T-helper 9 cell (primary cell): ENCODE measurements at places on chromosomes 11 and 22.

DNA sequence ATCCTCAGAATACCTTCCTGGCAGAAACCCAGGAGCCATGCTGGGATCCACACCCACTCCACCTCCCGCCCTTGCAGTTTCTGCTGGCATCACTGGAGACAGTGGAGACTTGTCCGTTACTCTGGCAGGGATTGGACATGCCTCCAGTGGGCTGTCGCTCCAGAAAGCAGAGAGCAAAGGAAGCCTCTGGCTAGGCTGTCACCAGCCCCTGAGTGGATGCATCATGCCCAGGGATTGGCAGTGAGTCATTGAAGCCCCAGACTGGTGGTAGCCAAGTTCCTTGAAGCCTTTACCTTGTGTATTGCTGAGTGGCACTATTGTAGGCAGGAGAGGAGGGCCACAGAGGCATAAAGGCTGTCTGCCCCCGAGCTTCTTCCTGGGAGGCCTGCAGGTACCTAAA, 34.8 kb upstream of the E2F8 start:
- DNase-seq: no peak

- no peak for DNase-seq
Measured at GRCh38 chr11:65911682-65912568, 6.9 kb downstream of the C11orf68 start.

GRCh38 chr11:15937601-15938120, 418.7 kb downstream of the SOX6 start:
- no peak for DNase-seq

- DNase-seq: no peak
Measured at GRCh38 chr22:48588878-48589450, 1238.7 kb downstream of the BRD1 start.

- DNase-seq: no peak
Measured at GRCh38 chr11:115153731-115154354, 350.4 kb downstream of the CADM1 start.

- no peak for DNase-seq
Measured at GRCh38 chr11:96197103-96197502, 145.9 kb downstream of the MAML2 start.

- DNase-seq: no peak
Measured at GRCh38 chr11:33899400-33900037, 7.6 kb upstream of the LMO2 start.

DNA sequence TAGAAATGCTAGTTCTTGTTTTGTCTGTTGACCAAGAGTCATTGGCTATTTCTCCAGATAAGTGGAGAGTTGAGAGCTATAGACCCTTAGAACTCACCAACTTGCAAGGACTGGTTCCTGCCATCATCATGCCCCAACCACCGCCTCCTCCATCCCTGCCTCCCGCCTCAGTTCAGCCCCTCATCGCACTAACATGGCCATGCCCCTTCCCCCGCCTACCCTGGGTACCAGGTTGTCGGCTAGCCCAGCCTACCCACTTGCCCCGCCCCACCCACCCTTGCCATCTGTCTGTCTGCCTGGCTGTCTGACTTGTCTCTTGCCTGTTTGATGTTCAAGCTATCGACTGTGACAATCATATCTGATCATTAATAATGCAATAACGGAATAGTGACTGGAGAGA, 154.1 kb downstream of the TRIM29 start:
- DNase-seq: no peak

DNA sequence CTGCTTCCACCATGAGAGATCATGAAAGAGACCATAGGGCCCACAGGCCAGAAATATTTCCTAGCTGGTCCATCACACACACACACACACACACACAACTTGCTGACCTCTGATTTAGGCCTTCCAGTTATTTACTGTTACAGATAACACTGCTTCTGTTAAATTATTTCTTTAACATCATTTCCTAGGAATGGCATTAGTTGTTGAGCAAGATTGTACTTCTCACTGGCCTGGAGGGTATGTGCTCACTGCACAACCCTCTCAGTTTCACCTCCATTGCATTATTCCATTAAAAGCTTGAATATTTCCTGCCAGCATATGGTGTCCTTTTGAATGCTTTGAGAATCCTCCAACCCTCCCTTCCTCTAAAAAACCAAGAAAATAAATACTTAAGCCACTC, 104.4 kb downstream of the MICAL2 start:
- DNase-seq: no peak

- DNase-seq: no peak
Measured at GRCh38 chr11:134475951-134476350, 63.9 kb upstream of the B3GAT1 start.

- no peak for DNase-seq
Measured at GRCh38 chr11:19980957-19981669, 179.2 kb downstream of the DBX1 start.

GRCh38 chr11:6635082-6635932, 16.1 kb upstream of the TPP1 start:
- no peak for DNase-seq

- DNase-seq: no peak
Measured at GRCh38 chr11:122334546-122335339, 218.7 kb upstream of the BLID start.

- no peak for DNase-seq
Measured at GRCh38 chr22:31090217-31091085, 9.3 kb downstream of the SMTN start.

DNA sequence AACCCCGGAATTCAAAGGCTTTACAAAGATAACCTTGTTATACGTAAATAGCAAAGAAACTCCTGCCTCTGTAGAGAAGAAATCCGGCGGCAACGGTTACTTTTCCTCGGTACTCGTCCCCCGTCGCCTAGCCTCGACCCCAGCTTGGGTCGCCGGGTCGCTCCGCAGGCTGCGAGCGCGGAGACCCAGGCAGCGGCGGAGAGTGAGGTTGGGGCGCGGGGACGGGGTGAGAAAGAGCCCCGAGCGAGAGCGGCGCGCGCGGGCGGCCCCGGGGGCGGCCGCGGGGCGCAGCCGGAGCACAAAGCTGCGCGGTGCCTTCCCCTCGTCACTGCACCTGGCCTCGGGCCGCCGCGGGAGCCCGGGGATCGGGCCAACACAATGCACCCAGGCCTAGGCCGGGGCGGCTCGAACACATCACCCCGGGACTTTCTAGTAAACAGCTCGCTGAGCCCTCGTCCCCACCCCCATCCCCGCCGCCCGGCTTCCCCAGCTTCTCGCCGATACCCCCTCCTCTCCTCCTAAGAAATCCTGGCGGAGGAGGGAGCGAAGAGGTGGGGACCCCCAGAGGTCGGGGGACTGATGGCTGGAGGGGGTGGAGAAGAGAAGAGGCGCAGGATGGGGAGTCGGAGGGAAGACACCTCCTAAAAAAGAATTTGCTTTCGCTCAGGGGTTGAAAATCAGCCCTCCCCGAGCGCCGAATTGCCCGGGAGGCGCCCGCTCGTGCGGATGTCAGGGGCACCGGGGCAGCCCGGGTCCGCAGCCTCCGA, 845 bp downstream of the MPPED2 start:
- no peak for DNase-seq

- DNase-seq: no peak
Measured at GRCh38 chr11:117860139-117860538, 16.3 kb downstream of the FXYD6 start.

DNA sequence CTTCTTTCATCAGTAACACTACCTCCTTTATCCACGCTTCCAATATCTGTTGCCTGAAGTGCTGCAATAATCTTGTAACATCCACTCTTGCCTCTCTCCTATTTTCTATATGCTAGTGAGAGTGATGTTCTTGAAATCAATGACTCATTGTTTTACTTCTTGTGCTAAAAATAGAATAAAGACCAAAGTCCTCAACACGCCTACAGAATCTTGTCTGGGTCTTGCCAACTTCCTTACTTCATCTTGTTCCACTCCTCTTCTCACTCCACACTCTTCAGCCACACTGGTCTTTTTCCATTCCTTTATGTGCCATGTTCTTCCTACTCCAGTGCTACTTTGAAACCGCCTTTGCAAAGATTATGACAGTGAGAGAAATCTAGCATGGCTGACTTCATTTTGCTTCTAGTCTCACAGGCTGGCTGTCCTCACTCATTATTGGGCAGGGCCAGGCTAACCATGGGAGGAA, 136.4 kb downstream of the CCDC81 start:
- no peak for DNase-seq

- DNase-seq: no peak
Measured at GRCh38 chr11:65560555-65561418, 2.6 kb upstream of the LTBP3 start.

GRCh38 chr11:128226106-128226716, 361.1 kb downstream of the ETS1 start:
- DNase-seq: no peak

GRCh38 chr11:45413156-45413858, 127.2 kb upstream of the SYT13 start:
- DNase-seq: no peak

- DNase-seq: no peak
Measured at GRCh38 chr22:36359470-36359996, 28.2 kb downstream of the MYH9 start.

GRCh38 chr11:41256041-41256440, 203.4 kb downstream of the LRRC4C start:
- no peak for DNase-seq

GRCh38 chr11:101434026-101434643, 149.7 kb downstream of the TRPC6 start:
- no peak for DNase-seq

GRCh38 chr22:41561335-41561734, 525 bp downstream of the CSDC2 start:
- DNase-seq: no peak

- no peak for DNase-seq
Measured at GRCh38 chr11:112506852-112507251, 246.2 kb upstream of the PLET1 start.

DNA sequence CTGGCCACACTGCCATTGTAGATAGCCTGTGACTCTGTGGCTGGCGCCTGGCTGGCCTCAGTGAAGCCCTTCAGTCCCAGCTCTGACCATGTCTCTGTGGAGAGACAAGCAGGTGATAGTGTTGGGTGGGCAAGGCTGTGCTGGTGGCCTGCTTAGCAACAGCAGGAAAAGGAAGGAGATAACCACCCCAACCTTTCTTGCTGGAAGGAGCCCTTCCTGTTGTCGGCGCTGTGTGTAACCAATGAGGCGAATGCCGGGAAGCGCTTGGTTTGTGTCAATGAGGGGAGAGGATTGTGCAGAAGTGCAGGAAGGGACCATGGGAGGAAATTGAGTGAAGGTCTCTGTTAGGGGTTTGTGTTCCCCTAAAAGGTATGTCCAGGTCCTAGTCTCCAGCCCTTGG, 27.3 kb downstream of the PARVB start:
- no peak for DNase-seq

GRCh38 chr11:97943493-97943892, 1077.3 kb upstream of the CNTN5 start:
- DNase-seq: no peak

DNA sequence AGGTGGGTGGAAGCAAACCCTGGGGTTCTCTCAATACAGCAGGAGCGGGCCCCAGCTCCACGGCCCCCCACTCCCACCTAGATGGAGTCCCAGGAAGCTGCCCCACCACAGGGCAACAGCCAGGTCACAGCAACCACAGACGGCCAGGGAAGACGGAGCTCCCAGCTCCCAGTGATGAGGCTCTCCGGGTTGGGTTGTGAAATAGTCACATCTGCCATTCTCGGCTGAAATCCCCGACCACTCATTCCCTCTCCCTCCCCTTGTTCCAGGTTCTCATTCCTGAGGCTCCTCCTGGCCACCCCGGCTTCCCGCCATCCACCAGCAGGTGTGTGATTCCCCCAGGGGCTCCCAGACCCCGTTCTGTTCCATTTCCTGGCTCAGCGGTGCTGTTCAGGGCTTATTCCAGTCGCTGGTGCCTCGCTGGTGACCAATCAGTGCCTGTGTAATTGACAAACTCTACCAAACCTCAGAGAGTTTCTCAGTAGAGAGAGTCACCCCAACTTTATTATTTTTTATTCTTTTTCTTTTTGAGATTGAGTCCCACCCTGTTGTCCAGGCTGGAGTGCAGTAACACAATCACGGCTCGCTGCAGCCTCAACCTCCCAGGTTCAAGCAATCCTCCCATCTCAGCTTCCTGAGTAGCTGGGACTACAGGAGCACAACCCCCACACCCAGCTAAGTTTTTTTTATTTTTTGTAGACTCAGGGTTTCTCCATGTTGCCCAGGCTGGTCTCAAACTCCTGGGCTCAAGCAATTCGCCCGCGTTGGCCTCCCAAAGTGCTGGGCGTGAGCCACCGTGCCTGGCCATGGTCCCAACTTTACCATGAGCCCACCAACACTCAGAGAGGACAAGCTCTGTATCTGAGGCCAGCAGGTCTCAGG, 63.2 kb downstream of the SHANK2 start:
- DNase-seq: no peak
